ENCODE measurements at places on chromosomes 3 and 15.

GRCh38 chr15:41585127-41586047, 26.4 kb downstream of the TYRO3 start:
- peak; percentile 36 for DNase-seq

DNA sequence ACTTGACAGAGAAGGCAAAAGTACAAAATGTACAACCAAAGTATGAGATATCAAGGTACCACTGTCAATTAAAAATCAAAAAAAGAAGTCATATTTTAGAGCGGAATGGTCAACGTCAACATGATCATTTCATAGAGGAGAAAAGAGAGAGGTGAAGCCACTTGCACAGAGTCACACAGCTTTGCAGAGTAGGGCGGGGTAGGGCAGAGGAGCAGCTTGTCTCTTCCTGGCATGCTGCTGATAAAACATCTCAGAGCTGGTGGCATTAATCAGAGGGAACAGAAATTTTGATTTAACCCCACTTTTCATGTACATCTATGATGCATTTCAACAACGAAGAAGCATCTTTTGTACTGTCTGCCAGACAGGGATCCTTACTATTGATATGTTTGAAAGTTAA, 5.2 kb upstream of the IGF1R start:
- no peak for DNase-seq

- DNase-seq: no peak
These were observed 40.9 kb downstream of the BDH1 start for GRCh38 chr3:197514786-197515355.

- no peak for DNase-seq
These were observed 65.8 kb downstream of the TFRC start for GRCh38 chr3:196016059-196016458.

DNA sequence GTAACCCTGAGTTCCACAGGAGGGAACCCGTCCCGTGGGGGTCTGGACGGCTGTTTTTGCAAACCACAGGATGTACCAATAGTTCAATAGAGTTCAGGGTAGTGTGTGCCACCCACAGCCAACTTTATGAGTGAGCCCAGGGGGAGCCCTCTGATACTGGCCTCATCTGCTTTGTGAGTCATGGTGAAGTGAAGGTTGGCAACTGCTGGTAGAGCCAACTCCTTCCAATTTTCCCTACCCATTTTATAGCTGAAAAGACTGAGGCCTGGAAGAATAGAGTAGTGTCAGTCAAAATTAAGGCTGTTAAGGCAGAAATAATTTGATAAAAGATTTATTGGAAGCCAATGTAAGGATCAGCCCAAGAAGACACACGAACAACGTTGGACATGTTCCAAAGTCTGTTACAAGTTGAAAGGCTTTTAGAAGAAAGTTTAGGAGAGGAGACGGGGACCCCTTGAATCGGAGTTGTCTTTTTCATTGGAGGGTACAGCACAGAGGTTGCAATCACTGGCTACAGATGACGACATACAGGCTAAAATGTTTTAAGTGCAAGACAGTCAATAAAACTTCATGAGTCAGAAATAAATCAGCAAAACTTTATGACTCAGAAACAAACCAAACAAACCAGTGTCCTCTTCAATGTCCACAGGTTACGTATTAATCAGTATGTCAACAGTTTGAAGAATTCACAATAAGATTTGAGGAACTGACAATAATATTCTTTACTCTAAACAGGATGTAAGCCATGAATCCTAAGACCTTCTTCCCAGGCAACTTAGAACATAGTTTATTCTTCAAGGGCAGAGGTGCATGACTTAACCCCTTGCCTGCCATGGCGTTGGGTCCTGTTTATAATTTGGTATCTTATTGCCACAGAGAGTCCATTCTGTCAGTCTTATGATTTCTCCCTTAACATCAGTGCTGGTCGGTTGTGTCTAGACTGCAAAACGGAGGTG, 62.9 kb upstream of the NR2E3 start:
- DNase-seq: no peak
